ENCODE measurements at places on chromosomes 11 and 22.

GRCh38 chr11:112523031-112523430 is 262.4 kb upstream of the PLET1 start:
- DNase-seq, result no peak

DNA sequence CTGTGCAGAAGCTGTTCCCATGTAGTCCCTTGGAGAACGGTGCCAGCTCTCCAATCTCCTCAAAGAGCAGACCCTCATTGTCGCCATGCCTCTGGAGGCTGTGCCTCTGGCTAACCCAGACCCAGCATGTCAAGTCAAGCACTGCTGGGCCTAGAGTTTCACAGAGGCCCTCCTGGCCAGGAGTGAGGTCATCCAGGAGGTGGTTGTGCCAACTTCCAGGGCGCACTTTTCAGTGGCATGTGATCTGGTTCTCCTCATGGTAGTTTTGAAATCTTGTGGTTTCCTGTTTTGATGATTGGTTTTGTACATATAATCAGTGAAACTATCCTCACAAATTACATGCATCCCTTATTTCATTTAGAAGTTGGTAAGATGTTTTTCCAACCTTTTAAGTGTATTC is 78.9 kb downstream of the PPFIBP2 start:
- no peak for DNase-seq

GRCh38 chr11:13278609-13279486 is 1.3 kb downstream of the BMAL1 start:
- no peak for DNase-seq

DNA sequence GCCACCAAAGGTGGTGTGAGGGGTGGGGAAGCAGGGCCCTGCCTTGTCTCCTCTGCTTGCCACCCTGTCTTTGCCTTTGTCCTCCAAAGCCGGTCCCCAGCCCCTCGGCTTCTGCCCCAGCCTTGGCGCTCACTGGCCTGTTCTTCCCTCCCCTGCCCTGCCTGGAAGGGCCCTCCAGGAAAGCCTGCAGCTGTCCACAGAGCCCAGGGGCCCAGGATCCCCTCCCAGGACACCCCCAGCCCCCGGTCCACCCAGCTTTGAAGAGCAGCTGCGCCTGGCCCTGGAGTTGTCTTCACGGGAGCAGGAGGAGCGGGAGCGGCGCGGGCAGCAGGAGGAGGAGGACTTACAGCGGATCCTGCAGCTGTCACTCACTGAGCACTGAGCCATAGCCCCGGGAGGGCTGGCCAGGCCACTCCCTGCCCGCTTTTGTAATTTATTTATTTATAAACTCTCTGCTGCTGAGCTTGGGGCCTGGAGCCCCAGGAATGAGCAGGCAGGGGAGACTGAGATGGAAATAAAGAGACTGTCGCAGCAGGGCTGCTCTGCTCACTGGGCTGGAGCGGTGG is 1.3 kb upstream of the SSH3 start:
- no peak for DNase-seq

GRCh38 chr11:16780698-16781550 is 42.5 kb downstream of the C11orf58 start:
- DNase-seq, result no peak

- DNase-seq, result no peak
Measured at GRCh38 chr11:12539572-12539971, 134.6 kb upstream of the TEAD1 start.
